ENCODE measurements at places on chromosomes 7 and 10.

DNA sequence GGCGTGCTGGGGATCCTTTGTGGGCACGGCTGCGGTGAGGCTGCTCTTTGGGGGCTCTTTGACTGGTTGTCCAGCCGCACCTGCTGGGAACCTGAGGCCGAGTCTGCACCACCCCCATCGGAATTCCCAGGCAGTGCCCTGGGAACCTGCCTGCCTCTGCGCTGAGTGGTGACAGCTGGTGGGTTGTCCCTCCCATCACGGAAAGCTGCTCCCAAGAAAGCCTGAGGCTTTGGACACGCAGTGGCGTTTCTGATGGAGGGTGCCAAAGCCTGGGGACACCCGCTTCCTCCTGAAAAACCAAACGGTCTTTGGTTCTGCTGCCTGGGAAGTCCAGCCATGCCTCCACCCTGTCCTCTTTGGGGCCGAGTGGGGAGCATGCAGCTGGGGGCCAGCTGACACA is 21.4 kb upstream of the SHH start:
- no peak for DNase-seq

DNA sequence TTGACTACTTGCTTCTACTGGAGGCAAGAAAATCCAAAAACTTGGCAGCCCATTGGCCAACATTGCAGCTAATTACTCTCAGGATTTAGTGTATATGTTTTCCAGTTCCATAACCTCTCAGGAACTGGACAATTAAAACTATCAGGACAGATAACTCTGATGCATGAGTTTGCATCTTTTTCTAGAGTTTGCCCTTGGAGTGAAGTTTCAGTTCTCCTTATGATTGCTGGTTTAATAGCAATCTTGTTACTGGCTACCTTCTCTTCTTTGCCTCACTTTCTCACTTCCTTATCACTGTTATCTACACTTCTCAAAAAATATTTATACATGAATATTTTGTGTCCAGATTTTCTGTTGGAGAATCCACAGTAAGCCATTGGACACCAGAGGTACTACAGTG is 735.9 kb downstream of the PCDH15 start:
- DNase-seq, result no peak

- no peak for DNase-seq
These were observed 26.4 kb downstream of the RAB11FIP2 start for GRCh38 chr10:118020365-118020764.

- no peak for DNase-seq
These were observed 53.6 kb upstream of the ZPBP start for GRCh38 chr7:50146692-50147091.

DNA sequence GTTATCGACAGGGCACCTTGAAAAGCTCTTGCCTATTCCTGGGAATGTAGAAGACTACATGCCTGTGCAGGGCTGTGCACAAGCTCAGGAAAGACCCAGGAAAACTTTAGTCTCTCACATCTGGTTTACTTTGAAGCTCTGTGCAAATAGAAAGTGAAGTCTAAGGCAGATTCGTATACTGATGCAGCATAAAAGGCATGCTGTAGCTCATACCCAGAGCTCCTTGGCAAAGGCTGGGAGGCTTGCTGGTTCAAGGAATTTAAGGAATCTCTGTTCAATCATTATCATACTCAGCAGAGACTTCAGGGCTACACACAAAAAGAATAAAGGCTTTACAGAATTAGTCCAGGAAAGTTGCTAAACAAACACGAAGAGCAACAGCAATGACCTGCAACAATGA is 192.0 kb downstream of the OTUD1 start:
- DNase-seq, result no peak

DNA sequence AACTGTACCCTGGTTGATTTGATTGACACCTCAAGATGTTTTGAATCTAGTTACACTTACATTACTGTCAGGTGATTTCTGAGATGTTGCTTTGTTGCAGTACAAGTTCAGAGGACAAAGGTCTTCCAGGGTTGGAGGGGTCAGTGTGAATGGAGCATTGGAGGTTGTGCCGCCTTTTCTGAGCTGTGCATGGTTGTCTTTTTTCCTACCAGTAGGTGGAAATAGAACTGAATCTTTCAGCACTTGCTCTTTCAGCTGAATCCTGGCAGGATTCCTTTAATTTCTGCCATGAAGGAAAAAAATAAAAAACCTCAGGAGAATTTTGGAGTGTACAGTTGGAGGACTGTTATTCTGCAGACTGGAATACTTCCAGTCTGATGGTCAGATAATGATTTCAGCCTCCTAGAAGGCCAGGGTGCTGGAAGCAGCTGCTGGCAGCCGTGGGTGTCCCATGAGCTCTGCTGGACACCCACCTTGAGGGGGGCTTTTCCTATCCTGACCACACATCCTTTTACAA is 82.7 kb downstream of the PLCE1 start:
- no peak for DNase-seq

GRCh38 chr7:42074076-42074475 is 162.9 kb downstream of the GLI3 start:
- no peak for DNase-seq

- no peak for DNase-seq
These were observed 3.3 kb downstream of the EDRF1 start for GRCh38 chr10:125722811-125723210.
